ENCODE measurements at places on chromosomes 11 and 22. TPM values are rescaled to one million over a fixed set of nuclear protein-coding genes. Genes with fewer than 3 reads are reported as not detected.

Gene SERHL2
- total RNA-seq, result 0.97 TPM

Gene DCUN1D5
- total RNA-seq, result 22.1 TPM

Gene TMEM191B
- total RNA-seq, result 0.87 TPM

Gene OR8D4
- total RNA-seq, result not detected

Gene PGA5
- not detected for total RNA-seq

Gene POLA2
- 47.7 TPM for total RNA-seq

Gene HBB
- not detected for total RNA-seq

Gene SLC5A1
- total RNA-seq, result not detected

Gene SH3BP1
- 187 TPM for total RNA-seq

Gene CADM1
- total RNA-seq, result 0.52 TPM
